Mesenteric fat pad (tissue), 1 donor: ENCODE measurements at places on chromosomes 7 and 10. TPM values are rescaled to one million over a fixed set of nuclear protein-coding genes. Genes with fewer than 3 reads are reported as not detected.
A peak's percentile ranks its signal among the peaks of the same experiment; 100 is the strongest.

Gene MALRD1
- total RNA-seq = 1.1 TPM

Gene DRGX
- total RNA-seq = not detected

Gene POU6F2
- 0.39 TPM for total RNA-seq

- DNase-seq = no peak
These were observed 66.7 kb downstream of the PRKG1 start for GRCh38 chr10:51141010-51141409.

DNA sequence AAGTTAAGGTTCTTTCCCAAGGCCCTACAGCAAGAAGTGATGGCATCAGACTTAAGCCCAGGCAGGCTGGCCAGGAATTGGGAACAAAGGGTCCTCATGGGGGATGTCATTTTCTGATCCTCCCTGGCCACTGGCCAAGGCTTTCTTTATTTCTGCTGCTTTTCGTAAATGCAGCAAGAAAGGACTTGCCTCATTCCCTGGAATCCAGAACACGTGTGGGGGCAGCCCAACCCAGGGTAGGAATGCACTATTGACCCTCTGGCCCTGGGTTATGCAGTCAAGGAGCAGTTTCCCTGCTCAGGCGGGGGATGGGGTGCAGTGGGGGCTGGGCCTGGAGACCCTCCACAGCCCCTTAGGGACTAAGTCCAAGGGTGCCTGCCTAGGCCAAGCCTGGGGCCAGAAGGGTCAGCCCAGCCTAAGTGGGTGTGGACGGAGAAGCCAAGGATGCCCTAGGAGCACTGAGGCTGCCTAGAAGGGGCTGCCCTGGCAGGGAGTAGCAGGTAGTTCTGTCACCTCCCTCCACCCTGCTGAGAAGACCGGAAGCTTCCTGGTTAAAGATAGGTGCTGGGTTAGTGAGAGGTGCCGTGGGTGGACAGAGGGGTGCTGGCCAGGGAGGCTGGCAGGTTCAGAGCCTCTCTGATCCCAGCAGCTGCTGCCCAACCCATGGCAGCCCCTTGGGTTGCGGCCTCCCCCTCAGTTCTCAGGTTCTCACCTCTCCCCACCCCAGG lies 179.2 kb downstream of the SH3PXD2A start:
- DNase-seq = no peak

- DNase-seq = no peak
These were observed 44.6 kb upstream of the HYCC1 start for GRCh38 chr7:23058408-23059096.

DNA sequence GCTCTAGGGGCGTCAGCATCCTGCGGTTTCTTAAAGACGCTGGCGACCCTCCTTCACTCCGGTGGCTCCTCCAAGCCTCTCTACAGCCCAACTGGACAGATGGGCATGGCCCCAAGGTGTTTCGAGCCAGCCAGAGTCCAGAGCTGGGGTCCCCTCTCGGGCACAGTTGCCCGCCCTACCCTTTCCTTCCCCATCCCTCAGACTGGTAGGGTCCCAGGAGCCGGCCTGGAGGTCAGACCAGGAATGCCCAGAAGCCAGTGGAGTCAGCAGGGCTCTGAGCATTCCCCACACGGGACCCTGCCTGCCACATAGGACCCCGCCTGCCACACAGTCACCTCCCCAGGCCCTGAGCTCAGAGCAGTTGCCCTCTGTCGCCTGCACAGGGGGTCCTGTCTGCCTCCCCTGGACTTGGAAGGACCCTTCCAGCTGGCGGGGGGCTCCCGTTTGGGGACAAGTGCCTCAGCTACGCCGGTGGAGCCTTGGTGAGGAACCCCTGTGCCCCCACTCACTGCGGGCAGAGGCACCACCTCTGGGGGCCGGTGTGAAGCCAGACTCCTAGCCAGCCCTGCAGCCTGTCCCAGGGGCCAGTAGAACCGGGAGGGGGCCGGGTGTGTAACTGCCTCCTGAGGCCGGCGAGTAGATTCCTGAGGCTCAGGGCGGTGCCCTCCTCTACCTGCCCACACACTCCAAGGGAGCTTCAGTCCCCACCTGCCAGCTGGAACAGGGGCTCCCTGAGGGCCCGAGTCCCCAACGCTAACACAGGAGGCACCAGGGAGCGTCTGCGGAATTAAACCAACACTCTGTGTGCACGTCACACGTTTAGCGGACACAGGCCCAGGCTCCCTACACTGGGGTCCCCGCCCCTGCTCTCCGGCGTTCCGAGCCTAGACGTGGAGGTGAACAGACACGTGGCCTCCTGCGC lies 19.4 kb upstream of the PDGFA start:
- DNase-seq = no peak

GRCh38 chr10:74958316-74958715 lies 131.9 kb downstream of the KAT6B start:
- no peak for DNase-seq

- peak; percentile 91 for DNase-seq
These were observed 613 bp downstream of the OAT start for GRCh38 chr10:124417895-124418725.

DNA sequence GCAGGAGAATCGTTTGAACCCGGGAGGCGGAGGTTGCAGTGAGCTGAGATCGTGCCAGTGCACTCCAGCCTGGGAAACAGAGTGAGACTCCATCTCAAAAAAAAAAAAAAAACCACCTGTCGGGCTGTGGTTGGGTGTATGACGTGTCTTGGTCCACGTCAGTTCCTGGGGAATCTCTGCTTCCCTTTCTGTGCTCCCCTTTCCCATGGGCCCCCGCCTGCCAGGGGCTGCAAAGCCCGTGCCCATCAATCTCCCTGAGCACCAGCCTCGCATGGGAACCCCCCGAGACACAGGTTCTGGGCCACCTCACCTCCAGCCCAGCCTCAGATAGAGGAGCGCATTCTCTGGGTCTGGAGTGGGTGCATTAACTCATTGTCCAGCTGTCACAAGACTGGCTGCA lies 2.3 kb upstream of the SH2B2 start:
- no peak for DNase-seq

GRCh38 chr7:66847879-66848790 lies 72.9 kb upstream of the TMEM248 start:
- DNase-seq = no peak

GRCh38 chr10:89869180-89869579 lies 167.8 kb downstream of the KIF20B start:
- no peak for DNase-seq
